ENCODE measurements at places on chromosomes 4 and X. TPM values are rescaled to one million over a fixed set of nuclear protein-coding genes. Genes with fewer than 3 reads are reported as not detected.

The PTPN13 gene
- 3.0 TPM for total RNA-seq

DNA sequence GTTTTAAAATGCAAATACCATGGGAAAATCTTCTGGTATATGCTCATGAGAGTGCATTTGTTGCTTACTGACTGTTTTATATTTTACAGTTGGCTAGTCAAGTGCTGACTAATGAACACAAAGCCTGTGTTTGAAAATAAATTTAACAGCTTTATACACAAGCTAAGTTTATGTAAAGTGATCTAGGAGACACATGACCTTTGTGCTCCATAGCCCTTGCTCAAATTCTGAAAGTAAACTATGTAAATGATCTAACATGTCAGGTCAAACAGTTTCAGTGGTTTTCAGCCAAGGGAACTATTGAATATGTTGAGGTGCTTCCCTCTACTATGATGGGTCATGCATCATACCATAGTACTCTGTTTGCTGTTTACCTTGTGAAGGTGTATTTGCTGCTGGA is 36.7 kb downstream of the DIAPH2 start:
- no peak for DNase-seq

The IQSEC2 gene
- total RNA-seq, result 1.8 TPM

DNA sequence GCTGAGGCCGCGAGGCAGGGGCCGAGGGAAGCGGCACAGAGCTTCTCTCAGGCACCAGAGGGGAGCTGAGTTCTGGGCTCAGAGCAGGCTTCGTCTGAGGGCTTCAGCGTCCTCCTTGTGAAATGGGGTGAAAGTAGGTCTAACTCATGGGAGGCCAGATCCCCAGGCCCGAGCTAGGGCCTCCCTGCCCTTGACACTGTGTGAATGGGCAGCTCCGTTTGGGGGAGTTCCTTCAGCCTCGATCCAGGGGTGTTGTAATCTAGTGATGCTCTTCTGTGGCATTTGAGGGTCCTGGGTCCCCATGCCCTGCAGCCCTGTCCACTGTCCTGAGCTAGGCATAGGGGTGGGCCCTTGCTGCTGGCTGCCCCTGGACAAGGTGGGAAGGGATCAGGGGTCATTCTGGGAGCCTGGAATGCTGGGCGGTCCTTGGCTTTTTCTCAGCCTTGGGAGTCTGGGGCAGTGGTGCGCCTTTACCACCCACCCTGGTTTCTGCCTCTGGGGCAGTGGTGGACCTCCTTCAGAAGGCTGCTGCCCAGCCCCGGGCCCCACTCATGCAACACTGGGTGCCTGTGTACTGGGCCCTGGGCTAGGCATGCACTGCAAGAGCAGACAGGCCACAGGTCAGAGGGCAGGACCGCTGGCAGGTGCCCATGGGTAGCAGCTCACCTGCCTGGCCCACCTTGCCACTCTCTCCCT is 4.1 kb downstream of the SH3BP2 start:
- DNase-seq, result no peak

The CT83 gene
- not detected for total RNA-seq

Measured in Daoy (cell line).